ENCODE measurements at places on chromosomes 5 and 9.

DNA sequence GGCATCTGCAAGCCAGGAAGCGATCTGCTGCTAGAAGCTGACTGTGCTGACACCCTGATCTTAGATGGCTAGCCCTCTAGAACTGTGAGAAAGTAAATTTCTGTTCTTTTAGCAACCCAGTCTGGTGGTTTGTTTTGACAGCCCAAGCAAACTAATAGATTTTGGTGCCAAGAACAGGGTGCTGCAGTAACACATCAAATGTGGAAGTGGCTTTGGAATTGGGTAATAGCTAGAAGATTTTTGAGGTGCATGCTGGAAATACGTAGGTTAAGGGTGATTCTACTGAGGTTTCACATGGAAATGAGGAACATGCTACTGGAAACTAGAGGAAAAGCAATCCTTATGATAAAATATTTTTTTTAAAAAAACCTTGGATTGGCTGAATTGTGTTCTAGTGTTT lies 153.5 kb upstream of the SH3GL2 start:
- no peak for DNase-seq

DNA sequence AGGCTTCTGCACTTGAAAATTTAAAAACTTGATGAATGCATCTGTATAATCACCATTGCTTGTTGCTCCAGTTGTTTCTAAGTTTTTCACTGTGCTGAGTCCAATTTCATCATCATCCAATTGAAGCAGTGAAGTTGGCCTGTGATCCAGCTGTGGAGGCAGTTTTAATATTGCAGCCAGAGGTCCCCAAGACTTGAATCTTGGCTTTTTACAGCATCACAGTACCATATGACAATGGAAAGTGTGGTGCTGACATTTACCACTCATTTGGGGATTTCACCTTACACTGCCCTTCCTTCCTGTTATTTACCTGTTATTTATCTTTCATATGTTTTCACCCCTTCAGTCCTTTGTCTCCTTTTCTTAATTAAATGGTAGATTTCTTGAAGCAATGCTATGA lies 76.2 kb upstream of the SPIN1 start:
- no peak for DNase-seq

- no peak for DNase-seq
These were observed 1143.4 kb downstream of the CDH12 start for GRCh38 chr5:21709770-21710169.

DNA sequence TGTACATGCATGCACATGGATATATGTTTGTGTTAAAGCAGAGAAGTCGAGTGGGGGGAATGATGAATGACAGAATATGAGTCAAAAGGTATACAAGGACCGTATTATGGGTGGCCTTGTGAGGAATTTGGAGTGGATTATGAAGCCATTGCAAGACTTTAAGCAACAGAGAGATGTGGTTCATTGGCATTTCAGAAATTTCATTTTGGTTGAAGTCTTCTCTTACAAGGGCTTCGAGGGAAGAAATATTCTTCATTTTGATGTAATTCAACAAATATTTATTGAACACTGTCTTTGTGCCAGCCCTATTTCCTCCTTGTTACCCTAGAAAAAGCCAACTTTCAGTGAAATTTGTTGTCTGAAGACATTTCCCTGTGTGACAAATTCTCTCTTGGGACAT lies 83.9 kb upstream of the SLCO6A1 start:
- DNase-seq = no peak

DNA sequence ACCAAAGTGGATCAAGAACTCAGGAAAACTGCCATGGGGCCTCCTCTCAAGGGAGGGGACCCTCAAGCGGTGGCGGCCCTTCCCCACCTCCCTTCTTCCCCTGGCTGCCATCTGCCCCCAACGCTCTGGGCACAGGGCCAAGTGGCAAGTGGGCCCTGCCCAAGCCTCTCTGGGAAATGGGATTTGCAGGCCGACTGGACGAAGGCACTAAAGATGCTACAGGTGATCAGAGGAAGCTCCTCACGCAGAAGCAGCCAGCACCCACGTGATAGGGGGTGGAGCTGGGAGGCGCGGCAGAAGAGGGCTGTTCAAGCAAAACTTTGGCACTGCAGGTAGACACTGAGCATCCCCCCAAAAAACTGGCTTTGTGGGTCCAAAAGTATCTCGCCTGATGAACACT lies 52.7 kb upstream of the UBTD2 start:
- no peak for DNase-seq

- no peak for DNase-seq
These were observed 65.5 kb downstream of the CCNH start for GRCh38 chr5:87347272-87347671.

DNA sequence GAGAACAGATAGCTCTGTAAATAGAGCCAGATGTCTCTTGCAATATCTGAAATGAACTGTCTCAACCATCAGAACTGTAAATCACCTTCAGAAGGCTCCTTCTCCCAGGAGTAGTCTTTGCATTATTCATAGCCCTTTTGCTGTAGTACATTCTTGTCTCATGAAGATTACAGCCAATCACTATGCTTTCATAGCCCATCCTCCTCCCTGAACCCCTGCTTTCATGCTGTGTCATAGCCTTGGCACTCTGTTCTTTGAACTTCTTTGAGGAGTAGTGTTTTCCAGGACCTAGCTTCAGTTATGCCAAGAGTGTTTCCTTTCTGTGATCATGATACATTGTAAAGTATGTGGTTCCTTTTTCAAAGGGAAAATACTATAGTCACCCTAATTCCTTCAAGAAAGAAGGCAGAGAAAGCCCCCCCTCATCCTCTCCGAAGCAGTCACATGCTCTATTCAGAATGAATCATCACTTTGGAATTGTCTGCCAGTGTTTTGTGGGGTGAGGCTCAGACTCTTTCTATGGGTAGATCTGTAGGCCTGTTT lies 61.1 kb downstream of the GRIA1 start:
- no peak for DNase-seq

DNA sequence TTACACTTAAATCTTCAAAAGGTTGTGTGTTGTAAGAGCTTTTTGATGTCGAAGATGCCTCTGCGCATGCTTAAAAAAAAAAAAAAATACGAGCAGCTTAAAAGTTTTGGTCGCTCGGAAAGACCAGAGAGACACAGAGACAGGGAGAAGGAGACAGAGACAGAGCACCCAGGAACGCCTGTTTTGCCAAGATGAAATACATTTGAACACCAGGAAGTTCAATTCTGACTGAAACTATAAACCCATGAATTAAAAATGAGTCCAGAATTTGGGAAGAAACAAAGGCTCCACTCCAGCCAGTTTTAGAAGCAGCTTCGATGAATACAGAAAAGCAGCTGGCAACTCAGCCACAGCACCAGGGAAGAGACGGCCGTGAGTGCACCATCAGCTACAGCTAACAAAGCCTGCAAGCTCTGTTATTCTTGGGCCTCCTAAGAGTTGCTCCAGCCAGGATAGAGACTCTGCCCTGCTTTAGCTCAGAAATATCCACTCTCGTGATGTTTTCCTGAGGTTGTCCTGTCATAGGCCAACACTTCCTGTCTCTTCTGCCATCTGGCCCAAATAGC lies 2.5 kb upstream of the ZNF474 start:
- DNase-seq = no peak

- no peak for DNase-seq
These were observed 34.0 kb upstream of the ZNF484 start for GRCh38 chr9:92911511-92912475.

- DNase-seq = no peak
These were observed 23.5 kb upstream of the SMIM23 start for GRCh38 chr5:171762021-171762608.

GRCh38 chr9:109805050-109805449 lies 25.1 kb downstream of the PALM2AKAP2 start:
- no peak for DNase-seq

DNA sequence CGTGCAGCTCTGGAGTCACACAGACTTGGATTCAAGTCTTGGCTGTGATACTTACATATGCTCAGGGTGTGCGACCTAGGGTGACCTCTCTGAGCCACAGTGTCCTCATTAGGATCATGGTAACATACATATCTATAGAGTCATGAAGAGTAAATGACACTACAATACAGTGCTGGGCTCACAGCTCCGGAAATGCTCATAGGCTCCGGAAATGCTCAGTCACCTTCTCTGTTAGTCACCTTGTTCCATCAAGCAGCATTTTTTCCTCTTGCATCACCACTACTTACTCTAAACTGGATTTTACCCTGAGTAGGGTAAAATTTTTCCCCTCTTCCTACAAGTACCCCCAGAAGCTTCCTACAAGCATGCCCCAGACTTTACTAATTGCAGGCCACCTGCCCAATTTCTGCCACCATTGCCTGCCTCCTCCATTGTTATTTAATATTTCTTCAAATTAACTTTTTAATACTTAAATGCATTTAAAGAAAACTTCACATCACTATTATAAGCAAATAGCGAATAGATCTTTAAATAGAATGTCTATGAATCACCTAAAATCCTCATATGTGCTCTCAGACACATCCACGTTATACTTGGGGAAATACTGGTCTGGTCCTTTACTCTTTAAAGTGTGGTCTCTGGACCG lies 147.6 kb upstream of the SPRY4 start:
- peak; percentile 45 for DNase-seq

DNA sequence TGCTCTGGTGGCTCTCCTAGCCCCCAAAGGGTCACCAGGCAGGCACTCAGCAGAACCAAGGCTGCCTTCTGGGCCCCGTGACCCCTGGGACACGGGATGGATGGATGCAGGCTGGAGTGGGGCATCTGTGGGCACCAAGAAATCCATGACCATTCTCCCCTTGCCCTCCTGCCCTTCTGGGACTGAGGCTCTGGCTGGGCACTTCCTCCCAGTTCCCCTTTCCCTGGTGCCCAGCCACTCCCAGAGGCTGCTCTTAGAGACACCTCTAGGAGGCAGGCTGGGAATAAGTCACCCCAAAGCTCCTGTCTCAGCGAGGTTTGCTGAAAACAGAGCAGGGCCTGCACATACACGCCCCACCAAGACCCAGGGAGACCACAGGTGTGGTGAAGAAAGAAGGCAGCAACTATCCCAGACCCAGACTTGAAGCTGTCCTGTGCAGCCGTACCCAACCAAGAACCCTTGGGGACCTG lies 943 bp downstream of the STING1 start:
- no peak for DNase-seq

DNA sequence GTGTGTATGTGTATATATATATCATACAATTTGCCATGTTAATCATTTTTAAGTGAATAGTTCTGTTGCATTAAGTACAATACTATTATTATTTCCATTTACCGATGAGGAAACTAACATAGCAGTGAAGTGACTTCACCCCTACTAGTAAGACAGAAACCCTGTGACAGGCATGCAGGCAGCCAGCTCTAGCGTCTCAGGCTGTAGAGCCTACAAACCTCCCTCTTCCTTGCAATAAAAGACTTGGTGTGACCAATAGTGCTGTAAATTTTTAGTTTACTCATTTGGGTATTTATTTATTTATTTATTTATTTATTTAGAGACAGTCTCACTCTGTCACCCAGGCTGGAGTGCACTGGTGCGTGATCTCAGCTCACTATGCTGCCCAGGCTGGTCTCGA lies 24.7 kb downstream of the FNBP1 start:
- DNase-seq = no peak

- DNase-seq = no peak
These were observed 12.0 kb upstream of the TGFBR1 start for GRCh38 chr9:99092643-99093491.

GRCh38 chr5:143412661-143413342 lies 9.3 kb upstream of the NR3C1 start:
- DNase-seq = no peak

- no peak for DNase-seq
These were observed 517.2 kb downstream of the CAAP1 start for GRCh38 chr9:26375448-26375847.

- DNase-seq = no peak
These were observed 116.2 kb upstream of the RAPGEF1 start for GRCh38 chr9:131856105-131856504.

DNA sequence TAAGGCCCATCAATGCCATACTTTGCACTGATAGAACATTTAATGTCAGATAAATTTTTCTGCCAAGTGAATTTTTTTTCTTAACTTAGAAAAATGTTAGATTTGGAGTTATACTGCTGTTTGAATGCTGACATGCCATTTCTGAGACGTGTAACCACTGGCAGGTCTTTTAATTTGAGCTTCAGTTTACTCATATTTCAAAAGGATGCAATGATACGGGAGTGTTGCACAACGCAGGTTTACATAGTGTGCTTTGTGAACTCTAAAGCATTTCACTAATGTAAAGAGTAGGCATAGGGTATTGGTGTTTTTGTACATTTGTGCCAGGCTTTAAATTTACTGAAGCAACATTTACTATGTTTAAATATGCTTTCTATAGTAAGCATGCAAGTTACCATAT lies 4.2 kb downstream of the ZBTB43 start:
- DNase-seq = no peak

- DNase-seq = no peak
These were observed 1.5 kb downstream of the NFIL3 start for GRCh38 chr9:91421971-91422757.

DNA sequence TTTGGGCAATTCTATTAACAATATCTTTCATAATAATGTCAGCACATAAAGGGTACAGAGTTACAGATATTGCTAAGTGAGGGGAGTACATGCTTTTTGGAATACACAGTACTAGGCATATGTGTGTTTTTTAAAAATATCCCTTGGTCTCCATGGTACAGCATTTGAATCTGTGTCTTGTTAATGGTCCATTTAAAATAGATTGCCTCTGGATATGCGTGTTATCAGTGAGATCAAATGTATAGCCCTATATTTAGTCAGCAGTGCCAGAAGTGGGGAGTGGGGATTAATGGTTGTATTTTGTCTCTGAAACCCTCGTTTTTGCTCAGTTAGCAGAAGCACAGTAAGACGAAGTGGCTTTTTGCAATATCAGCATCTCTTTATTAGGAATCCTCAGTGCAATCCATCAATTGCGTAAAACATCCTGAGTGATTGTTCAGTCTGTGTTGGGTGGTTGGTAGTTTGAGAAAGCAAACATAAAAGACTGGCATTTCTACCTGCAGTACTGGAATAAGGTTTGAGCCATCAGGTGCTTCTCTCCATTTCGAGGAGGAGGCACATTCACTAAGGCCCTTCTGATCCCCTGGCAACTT lies 19.0 kb downstream of the SKP2 start:
- no peak for DNase-seq

DNA sequence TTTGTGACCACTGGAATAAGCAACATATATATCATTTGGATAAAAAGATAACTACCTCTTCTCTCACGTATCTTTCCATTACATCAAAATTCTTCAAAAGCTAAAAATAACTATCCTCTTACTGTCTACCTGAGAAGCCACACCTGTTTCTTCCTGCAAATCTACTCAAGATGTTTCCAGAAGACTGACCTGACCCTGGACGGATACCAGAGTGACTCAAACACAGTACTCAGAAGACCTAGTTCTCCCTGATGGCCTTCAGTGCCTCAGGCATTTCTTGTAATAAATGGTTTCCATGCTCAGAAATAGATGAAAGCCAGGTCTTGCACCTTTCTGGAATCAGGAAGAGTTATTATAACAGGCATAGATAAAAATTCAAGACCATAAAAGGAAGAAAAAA lies 245.9 kb upstream of the PIK3R1 start:
- DNase-seq = no peak

DNA sequence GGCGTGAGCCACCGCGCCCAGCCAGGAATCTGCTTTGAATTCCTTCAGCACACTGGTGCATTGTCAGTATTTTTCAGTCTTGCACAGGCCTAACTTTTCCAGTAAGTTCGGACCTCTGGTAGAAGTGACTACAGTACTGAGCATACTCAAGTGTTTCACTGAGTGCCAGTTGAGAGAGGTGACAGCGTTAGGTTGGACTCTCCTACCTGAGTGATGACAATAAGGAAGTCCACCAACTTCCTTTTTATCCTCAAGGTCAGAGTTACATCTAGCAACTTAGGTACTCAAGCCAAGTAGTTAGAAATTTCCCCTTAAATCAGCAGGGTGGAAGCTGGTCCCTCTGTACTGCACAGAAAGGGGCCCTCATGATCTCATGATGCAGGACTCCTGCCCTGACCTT lies 26.0 kb upstream of the FSD1L start:
- no peak for DNase-seq

All from stimulated activated CD4-positive, alpha-beta T cell treated with anti-CD3 and anti-CD28 coated beads, Interleukin-2, amount 100 ng/mL, for 4 hours (primary cell).